Left colon (tissue), 2 donors: ENCODE measurements at places on chromosomes 2 and 18. TPM values are rescaled to one million over a fixed set of nuclear protein-coding genes. Genes with fewer than 3 reads are reported as not detected.

The GALR1 gene
- total RNA-seq = 0.11 TPM

DNA sequence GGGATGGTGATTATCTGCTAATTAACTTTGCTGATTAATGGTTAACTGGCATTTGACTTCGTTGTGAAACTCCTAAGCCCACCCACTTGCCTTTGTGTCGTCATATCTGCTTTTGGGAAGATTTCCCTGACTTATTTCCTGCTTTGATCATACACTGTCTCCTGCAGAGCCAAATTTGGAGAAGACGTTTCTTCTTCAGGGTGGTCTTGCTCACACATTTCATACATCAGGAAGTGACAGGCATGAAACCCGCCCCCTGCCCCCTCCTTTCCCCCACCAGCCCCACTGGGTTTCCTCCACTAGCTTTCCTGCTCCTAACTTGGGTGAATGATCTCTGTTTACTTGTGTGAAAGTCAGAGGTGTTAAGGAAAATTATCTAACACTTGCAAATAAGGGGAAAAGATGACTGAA is 300.1 kb downstream of the TSN start:
- no peak for DNase-seq

The MBD5 gene
- total RNA-seq = 34.4 TPM

GRCh38 chr2:72115110-72116080 is 32.3 kb downstream of the CYP26B1 start:
- no peak for DNase-seq

DNA sequence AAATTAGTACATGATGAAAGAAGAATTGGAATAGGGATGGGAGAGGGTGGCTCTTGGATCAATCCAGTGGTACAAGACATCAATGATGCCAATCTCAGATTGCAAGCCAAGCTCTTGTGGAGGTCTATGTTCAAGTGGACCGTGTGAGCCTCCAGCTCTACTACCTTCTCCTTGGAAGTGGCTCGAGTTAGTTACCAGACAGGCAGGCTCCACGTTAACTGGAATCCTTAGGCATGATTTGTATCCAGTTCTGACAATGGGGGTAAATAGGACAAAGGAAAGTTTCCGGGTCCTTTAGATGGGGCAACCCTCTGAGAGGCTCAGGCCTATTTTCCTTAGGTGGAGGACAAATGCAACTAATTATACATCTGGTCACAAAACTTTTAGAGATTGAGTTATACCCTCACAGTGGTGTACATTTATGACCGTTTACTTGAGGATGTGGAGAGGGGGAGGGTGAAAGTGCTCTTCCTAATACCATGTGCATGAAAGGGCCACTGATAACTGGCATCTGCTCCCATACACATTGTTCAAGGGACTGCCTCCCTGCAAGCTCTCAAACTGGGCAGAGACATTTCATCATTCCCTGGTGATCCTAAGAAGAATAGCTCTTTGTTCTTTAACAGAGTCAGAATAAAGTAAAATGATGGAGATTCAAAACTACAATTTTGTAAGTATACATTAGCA is 180.2 kb downstream of the SOCS6 start:
- no peak for DNase-seq
